ENCODE measurements at places on chromosomes 11 and 22.

DNA sequence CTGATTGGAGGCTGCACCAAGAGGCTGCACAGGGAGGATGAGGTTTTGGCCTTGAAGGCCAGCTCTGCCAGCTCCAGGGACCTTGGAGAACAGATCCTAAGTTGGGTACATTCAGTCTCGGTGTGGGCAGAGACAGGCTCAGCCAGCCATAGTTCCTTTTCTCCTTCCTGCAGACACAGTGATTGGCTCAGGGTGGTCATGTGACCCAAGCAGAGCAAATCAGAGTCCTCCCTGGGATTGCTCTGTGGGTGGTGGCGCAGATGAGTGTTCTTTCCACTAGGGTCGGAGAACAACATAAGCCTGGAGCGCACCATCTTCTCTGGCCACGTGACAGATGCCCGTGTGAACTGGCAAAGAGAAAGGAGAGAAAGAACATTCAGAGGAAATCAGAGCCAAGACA is 47.1 kb upstream of the CCND1 start:
- DNase-seq: no peak

- no peak for DNase-seq
Observed at GRCh38 chr11:36273110-36273509, 16.1 kb downstream of the COMMD9 start.

GRCh38 chr11:121723246-121723741 is 270.5 kb upstream of the SORL1-AS1 start:
- DNase-seq: peak; percentile 52

DNA sequence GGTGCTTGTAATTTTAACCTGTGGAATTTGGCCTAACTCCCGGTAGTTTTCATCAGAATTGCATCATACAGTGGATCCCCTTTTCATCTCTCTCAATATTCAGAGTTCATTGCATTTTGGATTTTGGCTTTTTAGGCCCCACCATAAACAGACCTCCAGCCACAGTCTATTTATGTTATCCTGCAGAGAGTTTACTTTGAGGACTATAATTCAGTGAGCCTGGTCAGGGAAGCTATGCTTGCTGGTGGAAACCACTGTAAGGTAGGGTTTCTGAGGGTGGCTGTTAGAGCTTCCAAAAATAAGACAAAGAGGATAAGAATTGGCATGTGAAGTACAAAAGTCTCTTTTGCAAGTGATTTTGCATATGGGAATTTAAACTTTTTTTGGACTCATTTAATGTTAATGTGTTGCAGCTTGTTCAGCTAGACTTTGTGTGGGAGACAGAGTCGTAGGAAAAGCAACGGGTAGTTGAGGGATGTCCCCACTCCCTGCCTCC is 34.8 kb upstream of the DDI1 start:
- DNase-seq: peak; percentile 52

DNA sequence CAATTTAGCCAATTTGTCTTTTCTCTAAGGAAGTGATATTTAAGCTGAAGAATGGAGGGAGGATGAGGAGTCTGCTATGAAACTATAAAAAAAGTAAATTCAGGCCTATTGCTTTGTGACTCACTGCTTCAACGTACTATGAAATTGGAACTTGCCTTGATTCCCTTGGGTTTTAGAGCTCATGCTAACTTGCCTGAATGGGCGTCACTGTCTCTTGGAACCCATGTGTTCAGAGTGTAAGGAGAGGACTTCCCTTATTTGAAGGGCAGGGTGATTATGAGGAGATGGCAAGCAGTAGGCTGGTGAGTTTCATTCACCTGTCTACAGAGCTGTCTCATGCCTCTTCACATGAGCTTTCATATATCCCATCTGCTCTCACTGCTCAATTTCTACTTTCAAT is 28.7 kb upstream of the WT1 start:
- no peak for DNase-seq

DNA sequence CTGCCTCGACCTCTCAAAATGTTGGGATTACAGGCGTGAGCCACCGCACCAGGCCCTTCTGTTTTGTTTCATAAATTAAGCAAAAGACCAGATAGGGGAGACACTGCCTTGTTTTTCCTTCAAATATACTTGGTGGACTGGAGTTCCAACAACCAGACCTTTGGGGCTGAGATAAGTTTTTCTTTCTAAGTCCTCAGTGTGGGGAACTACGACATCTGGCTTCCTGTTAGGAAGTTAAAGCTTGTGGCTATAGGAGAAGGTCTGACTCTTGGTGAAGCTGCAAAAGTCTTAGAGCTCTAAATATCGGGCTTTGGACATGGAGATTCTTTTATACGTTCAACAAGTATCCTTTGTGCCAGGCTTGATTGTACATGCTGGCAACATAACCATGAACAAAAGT is 64.1 kb upstream of the EED start:
- DNase-seq: no peak

- peak; percentile 16 for DNase-seq
Observed at GRCh38 chr11:131354251-131354701, 16.1 kb upstream of the NTM start.

GRCh38 chr11:125164422-125165110 is at the start of gene PKNOX2:
PKNOX2 (plus strand) TSS chr11:125164751; CDS start chr11:125351306, 186,555 bp downstream.
- DNase-seq: peak; percentile 67
